Hematopoietic multipotent progenitor cell treated with erythropoietin and hydrocortisone succinate and interleukin-3 and kit ligand, for 15 days (in vitro differentiated cells): ENCODE measurements at places on chromosomes 7 and 10.

GRCh38 chr10:25261558-25261957 is 86.8 kb downstream of the GPR158 start:
- no peak for DNase-seq

GRCh38 chr10:986881-987619 is 1.2 kb upstream of the GTPBP4 start:
- no peak for DNase-seq

GRCh38 chr10:3950676-3951275 is 165.8 kb upstream of the KLF6 start:
- no peak for DNase-seq

DNA sequence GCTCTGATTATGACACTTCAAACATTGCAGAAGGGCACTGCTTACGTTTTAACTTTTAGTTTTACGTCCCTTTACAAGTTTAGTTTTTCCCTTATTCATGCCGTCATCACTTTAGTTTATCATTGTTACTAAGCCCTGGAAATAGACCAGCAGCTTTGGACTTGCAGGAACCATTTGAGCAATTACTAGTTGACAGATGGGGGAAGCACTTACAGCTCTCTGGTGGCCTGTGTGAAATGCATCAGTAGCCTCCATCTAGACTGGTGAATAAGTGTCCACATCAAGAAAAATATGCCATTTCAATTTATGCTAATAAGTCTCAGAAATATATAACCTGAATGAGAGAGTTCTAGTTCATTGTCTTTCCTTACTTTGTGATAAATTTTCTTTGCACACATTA is 194.9 kb upstream of the GRM3 start:
- DNase-seq: no peak

- DNase-seq: no peak
These were observed 38.9 kb downstream of the DNAJB12 start for GRCh38 chr10:72315611-72316385.

DNA sequence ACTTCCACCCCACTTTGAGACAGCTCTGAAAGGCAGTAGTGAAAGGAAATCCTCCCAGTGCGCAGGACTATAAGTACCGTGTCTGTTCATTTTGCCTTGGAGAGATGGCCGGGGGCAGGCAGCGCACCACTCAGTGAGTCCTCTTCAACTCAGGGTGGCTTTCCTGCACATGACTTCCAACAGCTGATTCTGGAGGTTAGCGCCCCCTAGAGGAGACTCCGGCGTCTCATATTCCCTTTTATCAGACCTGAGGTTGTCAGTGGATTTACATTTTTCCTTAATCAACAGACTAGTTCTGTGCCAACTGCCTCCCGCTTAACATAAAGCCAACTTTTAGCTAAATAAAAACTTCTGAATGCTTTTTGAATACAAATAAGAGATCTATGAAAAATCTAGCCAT is 101.0 kb downstream of the HERPUD2 start:
- DNase-seq: peak; percentile 44

DNA sequence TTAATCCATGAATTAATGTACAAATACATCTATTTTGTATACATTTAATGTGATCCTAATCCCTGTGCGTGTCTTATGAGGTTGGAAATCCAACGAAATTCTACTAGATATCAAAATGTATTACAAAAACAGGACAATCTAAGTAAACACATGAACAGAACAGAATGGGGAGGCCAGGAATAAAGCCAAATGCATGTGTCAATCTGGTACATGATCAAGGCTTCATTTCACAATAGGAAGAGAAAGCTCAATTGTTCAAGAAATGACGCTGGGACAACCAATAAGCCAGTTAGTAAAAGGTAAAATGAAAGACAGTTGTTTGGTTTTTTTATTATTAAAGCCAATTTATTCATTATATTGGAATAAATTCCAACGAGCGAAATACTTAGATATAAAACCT is 83.0 kb downstream of the COL13A1 start:
- no peak for DNase-seq

DNA sequence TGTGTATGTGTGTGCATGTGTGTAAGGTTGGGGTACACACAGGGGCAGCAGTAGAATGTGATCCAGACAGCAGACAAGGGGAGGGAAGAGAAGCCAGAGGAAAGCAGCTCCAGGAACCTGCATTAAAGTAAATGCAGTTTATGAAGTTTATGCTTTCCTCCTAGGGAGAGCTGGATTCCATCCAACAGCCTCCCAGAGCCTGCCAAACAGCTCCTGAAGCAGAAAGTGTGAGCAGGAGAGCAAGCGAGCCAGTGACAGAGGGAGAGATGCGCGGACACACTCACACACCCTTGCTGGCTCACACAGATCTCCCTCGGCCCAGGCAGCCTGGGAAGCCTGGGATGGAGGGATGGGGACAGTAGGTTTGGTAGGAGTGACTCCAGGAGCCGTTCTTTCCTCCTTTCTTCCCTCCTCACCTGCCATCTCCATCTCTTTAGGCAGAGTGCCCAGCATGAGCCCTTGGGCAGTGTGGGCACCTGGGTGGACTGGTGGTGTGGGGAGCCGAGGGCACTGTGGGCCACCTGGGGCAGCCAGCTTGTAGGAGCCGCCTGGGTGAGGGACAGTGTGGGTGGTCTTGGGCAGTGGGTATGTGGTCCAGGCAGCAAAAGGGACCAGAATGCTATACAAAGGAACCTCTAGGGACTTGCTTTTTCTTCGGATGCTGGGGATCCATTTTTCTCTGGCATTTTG is 46.1 kb downstream of the PAX2 start:
- DNase-seq: no peak

GRCh38 chr7:48390388-48391327 is 219.4 kb downstream of the ABCA13 start:
- no peak for DNase-seq

DNA sequence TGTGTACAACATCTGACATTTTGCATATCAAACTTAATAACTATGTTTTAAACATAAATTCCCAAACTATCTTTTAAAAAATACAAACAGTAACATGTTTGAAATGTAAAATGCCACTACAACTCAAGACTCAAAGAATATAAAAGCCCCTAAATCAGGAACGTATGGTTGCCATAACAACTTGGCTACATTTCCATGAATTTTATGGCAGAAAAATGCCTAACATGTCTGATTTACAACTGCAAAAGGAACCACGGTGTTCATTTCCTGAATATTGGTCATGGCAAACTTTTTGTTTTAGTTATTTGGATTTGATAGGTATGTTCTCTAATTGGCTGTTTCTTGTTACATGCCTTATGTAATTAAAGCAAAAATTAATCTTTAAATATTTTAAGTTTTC is 2.0 kb downstream of the SOSTDC1 start:
- DNase-seq: no peak

GRCh38 chr7:134836447-134836846 is 57.0 kb downstream of the CALD1 start:
- no peak for DNase-seq

GRCh38 chr10:88289342-88289741 is 293.8 kb downstream of the RNLS start:
- no peak for DNase-seq

DNA sequence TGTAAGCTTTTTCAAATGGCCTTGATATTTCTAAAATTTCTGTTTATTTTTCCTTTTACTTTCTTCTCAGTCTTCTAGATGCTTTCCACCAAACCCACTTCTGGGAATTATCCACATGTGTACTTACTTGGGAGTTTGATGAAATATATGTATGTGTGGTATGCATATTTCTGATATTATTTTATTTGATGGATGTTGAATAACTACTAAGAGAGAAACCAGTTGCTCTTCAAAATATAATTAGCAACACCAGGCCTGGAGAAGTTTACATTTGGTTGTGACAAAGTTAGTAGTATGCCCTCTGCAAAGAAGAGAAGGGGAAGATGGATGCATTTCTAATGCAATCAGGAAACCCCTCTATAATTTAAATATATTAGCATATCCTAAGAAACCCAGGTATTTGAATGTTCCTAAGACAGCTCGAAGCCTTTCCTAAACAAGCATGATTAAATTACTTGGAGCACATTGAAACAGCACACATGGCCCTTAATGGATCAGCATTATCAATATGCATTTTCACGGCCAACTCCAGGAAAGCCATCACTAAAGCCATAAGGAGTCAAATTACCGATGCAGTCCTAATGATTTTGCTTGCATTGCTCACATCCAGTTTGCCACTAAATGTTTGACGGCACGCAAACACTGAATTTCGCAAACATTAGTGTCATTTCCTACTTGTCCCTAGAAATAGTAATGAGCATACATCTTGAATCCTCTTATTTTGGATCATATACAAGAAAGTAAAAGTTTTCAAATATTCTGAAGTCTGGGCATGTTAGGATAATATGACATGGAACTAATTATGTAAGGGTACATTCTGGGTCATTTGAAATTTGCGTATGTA is 393.8 kb downstream of the EXOC4 start:
- no peak for DNase-seq

DNA sequence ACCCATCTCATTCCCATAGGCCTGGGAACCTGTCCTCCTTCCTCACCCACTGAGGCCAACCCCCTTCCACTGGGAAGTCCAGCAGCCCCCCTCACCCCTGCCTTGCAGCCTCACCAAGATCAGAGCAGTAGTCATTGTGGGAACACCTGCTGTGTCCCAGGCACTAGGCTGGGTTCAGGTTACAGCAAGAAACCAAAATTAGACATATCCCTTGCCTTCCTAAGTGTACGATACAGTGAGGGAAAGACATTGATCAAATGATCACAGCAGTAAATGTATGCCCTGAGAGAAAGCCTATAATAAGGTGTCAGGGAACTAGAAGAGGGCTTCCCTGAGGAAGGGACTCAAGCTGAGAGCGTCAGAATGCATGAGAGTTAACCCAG is 17.0 kb upstream of the C10orf105 start:
- no peak for DNase-seq

GRCh38 chr10:86087716-86088115 is 278.9 kb downstream of the GRID1 start:
- DNase-seq: no peak

DNA sequence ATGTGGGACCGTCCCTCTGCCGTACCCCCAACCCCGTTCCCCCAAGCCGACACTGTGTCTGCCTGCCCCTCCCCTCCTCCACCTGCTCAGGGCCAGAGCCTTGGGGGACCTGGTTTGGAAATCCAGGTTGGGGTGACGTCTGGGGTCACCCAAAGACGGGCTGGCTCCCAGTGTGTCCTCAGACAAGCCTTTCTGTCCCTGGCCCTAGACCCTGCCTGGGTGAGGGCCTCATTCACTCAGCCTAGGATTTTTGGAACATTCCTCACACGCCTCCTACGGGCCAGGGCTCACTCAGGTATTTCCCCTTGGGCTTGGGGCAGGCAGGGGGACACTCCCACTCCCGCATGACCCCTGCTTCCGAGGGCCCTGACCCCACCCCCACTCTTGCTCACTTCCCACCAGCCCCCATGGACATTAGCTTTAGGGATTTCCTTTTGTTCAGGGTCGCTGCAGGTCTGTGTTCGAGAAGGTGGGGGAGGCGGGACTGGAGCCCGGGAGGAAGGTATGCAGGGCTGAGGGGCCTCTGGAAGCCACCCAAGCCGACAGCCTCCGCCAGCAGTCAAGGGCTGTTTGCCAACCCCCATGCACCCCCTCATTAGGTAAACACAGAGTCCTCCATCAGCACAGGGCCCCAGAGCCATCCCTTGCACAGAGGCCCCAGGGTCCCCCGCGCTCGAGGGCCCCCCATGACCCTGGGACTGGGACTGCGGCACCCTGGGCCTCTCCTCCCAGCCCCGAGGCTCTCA is 35.1 kb downstream of the PDGFA start:
- no peak for DNase-seq

DNA sequence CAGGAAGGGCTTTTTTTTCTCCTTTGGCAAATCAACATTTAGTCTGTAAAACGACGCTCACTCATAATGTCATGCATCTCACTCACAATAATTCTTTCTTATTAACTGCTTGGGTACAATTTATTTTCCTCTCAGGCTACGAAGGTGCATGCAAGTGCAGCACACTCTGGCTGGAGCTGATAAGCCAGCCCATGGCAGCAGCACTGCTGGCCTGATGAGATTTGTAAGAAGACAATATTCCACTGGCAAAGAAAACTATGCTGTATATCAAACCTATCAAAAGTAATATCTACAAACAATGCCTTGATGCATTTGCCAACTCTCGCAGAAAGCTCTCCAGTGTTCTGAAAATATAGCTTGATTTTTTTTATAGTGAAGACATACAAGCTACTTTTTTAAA is 170.0 kb upstream of the PHF14 start:
- DNase-seq: no peak

DNA sequence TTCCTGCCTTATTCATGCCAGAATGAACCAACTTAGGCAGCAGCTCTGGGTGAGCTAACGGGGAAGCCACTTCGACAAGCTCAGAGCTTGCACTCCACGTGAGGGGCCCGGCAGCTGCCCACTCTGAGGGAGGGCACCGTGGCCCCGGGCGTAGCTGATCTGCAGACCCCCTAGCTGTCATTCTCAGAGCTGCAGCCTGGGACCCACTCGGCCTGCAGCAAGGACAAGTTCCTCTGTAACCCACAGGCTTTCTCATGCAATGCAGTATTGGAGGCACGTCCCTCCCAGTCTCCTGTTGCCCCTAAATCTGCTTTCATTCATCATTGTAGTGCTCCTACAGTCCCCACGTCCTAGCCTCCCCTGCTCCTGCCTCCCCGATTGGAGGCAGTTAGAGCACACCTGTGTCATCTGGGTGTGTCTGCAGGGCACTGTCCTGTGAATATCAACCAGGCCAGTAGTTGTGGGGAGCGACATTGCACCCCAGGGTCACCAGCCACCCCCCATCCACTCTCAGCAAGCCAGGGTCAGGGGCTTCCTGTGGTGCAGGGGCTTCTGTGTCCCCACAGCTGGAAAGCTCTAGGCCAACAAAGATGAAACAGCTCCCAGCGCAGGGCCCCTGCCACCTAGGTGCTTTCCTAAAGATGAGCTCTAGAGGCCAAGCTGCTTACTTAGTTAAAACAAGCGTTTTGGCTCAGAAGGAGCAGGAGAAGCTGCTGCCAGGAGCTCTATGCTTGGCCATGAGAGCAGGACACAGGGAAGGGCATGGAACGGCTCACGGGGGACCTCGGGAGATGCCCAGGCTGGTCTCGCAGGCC is 333.6 kb downstream of the ADARB2 start:
- DNase-seq: no peak
